CD8-positive, alpha-beta memory T cell (primary cell): ENCODE measurements at places on chromosomes 5 and 9. TPM values are rescaled to one million over a fixed set of nuclear protein-coding genes. Genes with fewer than 3 reads are reported as not detected.
A peak's percentile ranks its signal among the peaks of the same experiment; 100 is the strongest.

- DNase-seq: no peak
- H3K4me3 ChIP-seq: no peak overlapping the region
- no peaks in the 10 kb centered on the region for H3K4me1 ChIP-seq
Observed at GRCh38 chr9:111349766-111350165, 19.7 kb upstream of the OR2K2 start.

DNA sequence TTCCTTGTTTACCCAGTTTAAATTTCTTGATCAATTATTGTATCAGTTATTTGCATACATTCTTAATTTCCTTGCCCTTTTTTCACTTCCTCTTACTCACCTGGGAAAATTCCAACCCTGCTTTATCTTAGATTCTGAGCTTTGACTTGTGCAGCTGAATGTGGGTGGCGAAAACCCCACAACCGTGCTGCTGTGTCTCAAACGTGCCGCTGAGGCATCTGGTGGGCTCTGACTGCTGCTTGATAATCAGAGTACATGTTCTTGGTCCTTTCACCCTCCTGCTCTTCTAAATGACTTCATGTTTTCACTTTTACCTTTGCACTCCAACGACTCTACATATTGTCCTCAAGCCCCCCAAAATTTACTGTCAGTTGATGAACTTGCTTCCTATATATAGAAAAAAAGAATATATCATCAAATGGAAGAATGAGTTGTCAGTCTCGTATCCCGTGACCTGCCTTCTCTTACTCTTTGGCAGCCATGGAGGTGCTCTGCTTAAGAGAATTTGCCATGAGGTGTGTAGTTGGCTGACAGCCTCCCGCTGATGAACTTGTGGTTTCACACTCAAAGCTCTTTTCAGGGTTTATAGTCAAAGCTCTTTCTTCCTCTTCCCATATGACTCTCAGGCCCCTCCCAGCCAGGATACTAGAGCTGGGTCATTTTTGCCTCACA, 14.0 kb upstream of the JAK2 start:
- H3K27ac ChIP-seq: no peak overlapping the region
- H3K27me3 ChIP-seq: no peaks in the 10 kb centered on the region
- H3K4me3 ChIP-seq: peak overlapping the region; percentile 20
- no peaks in the 10 kb centered on the region for H3K36me3 ChIP-seq
- peaks cover 18% of the 10 kb centered on the region for H3K4me1 ChIP-seq

DNA sequence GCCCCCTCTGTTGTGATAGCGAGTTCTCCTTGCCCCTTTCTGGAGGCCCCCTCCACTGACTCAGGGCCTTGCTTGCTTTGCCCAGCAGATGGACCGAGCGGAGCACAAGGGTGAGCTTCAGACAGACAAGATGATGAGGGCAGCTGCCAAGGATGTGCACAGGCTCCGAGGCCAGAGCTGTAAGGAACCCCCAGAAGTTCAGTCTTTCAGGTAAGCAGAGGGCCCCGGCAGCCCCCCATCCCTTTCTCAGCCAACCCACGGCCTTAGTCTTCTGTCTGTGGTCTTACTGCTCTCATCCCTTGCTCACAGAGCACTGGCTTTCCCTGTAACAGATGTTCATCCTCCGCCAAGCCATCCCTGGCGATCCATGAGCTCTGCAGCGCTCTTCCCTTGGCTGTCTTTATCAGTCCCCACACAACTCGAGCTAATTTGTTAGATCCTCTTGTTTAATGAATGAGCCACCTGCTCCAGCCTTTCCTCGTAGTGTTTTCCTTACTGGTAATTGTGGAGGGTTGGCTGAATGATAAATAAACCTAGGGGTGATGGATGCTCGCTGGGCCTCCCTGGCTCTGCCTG, 18.4 kb upstream of the RARS1 start:
- H3K27me3 ChIP-seq: no peaks in the 10 kb centered on the region
- no peaks in the 10 kb centered on the region for H3K4me1 ChIP-seq
- DNase-seq: no peak
- no peaks in the 10 kb centered on the region for H3K36me3 ChIP-seq
- H3K4me3 ChIP-seq: no peak overlapping the region

GRCh38 chr9:131218370-131218769, 57.9 kb downstream of the FAM78A start:
- no peak overlapping the region for H3K27ac ChIP-seq
- no peak for DNase-seq
- H3K27me3 ChIP-seq: no peaks in the 10 kb centered on the region
- H3K36me3 ChIP-seq: peaks cover 17% of the 10 kb centered on the region
- H3K4me1 ChIP-seq: no peaks in the 10 kb centered on the region

The KCNV2 gene
- polyA plus RNA-seq: not detected

The RXRA gene
- polyA plus RNA-seq: 2.1 TPM

The HCN1 gene
- not detected for polyA plus RNA-seq

The ANGPTL2 gene
- not detected for polyA plus RNA-seq
